ENCODE measurements at places on chromosomes 16 and 17.

DNA sequence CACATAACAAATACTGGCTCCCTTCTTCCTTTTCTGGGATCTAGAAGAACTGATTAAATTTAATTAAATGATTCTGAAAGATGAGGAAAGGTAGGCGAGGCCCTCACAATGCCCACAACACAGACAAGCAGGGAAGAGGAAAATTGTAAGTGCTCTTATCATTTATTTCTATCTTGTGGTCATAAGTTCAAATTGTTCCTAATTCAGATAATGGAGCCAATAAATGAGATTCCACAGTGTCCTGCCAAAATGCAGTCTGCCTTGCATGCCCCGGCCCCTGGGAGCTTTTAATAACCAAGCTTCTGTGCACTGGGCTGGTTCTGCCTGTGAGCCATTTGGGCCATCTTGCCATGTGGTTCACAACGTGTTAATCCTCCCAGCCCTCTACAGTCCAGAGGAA, 97.0 kb downstream of the CMC2 start:
- no peak for DNase-seq

DNA sequence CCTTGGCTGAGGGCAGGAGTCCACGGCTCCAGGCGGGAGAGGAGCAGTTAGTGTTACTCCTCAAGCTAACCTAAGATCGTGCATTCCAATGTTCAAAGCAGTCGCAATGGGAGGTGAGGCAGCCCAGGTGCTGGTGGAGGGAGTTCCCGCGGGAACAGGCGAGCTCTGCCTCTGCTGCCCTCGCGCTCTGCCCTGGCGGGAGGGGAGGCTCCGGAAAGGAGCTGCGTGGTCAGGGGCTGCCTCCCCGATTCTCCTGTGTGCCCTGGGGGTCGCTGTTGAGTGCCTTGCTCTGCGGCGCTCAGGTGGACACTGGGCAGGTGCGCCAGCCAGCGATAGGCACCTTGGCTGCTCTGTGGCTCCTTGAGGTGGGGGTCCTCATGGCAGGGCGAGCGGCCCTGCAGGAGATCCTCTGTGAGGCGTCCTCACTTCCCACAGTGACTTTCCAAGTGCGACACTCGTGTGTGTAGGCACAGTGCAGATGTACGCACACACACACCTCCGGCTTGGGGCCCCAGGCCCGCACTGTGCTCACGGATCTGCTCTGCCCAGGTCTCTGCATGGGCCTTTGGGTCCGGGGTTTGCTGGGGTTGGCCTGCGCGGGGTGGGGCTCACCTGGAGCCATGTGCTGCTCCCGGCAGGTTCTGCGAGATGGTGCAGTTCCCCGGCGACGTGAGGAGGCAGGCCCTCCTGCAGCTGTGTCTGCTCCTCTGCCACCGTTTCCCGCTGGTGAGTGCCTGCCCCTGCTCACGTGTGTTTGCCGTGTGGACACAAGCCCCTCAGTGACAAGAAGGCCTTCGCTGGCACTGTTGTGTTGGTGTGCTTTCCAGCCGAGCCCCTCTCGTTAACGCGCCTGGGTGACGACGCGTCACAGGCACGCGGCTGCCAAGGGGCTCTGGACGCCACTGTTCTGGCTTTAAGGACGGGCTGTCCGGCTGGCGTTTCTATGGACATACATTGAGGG, 97.9 kb upstream of the ZNF750 start:
- no peak for DNase-seq

DNA sequence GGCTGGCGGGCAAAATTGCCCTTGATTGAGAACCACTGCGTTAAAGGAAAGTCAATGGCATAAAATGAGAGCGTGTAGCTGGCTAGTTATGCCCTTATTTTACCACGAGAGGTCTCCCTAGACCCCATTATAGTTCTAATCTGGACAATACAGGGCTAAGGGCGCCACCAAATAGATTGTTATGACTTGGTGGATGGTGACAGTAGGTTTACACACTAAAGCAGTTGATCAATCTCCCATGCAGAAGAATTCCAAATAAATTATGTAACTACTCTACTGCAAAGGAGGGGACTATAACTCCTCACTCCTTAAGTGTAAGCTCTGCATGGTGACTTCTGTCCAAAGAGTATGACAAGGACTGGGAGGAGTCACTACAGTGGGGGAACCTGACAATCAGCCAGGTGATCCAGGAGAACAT, 20.4 kb upstream of the YPEL2 start:
- DNase-seq = peak; percentile 57

- no peak for DNase-seq
Measured at GRCh38 chr17:42680331-42680808, 1.3 kb downstream of the CCR10 start.

DNA sequence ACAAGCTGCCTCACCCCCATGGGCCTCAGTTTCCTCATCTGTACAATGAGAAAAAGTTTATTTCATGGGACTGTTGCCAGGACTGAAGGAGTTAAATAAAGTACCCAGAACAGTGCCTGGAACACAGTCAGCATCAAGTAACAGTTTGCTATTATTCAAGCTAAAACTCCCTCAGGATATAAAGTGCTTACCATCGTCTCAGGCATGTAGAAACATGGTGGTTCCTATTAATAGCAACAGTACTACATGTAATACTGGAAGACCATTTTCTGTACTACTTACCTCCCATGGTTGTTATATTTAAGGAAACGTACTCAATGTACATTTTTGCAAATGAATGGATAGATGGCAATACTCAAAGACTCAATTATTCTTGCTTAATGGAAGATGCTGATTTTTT, 93.4 kb downstream of the NCOR1 start:
- DNase-seq = no peak

DNA sequence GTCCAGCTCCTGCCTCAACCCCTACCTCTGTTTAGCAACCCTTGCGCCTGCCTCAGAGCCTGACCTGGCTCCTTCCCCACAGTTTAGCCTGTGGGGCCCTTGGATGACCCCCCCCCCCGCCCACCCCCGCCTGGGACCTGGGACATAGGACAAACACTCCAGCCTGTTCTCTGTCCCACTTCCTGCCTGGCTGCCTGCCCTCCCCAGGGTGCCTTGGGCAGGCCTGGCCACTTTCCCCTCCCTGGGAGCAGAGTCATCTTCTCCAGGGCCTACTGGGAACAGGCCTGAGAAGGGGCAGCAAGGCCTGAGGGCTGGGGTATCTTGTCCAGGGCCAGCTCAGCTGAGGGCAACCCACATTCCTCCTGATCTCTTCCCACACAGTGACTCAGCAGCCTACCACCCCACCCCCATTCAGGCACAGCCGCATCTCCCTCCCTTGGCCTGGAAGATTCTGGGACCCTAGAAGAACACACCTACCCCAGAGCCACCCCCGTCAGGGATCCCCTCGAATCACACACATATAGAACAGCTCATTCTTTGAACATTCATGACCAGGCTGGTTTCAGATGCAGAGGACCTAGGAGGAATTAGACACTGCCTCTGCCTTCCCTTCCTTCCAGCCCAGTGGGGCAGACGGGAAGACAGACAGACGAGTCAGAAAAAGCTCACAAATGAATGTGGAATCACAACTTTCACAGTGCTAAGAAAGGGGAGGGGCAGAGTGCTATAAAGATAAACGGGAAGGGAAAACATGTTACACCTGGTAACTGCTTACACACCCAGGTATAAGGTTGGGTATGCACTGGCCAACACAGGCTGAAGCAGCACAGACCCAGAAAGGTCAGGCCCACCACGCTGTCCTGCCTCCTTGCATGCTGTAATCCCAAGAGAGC, 6.0 kb downstream of the FHOD1 start:
- DNase-seq = no peak

- no peak for DNase-seq
Measured at GRCh38 chr16:65172356-65172755, 50.5 kb upstream of the CDH11 start.

GRCh38 chr17:1168533-1169220, 11.1 kb downstream of the ABR start:
- DNase-seq = no peak

- DNase-seq = no peak
Measured at GRCh38 chr17:33977729-33978514, 277.2 kb upstream of the CCL2 start.

- DNase-seq = no peak
Measured at GRCh38 chr17:46869296-46869695, 17.9 kb downstream of the WNT9B start.

GRCh38 chr17:57939797-57940196, 15.4 kb downstream of the CUEDC1 start:
- peak; percentile 84 for DNase-seq

DNA sequence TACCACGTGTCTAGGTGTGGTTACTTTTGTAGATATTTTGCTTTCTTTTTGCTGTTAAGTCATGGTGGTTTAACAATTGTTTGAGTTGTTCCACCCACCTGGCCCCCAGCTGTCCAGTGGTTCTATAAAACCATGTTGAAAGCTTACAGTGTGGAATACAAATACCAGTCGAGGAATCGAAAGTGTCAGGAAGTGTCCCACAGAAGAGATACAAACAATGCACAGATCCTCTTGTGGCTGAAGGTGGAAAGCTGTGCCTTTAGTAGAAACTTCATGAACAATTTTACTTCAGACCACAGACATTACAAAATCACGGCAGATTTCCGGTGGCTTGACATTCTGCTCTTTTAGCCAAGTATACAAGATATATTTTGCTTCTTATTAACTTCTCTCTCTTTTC, 782.4 kb upstream of the SOX9 start:
- no peak for DNase-seq

DNA sequence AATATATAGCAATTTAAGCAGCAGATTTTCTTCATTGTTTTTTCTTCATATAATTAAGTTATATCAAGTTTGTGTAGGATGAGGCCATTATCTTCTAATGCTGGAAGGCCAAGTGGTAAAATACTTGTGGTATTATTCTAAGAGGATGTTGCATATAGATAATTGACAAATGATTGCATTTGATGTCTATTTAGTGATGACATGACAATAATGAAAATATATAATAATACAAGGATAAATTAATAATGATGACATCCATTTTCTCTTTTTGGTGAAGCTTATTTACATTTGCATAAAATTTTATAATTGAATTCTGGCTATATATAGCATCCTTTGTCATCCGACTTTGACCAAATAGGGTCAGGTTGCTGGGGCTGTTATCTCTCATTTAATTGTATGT, 195.4 kb upstream of the KCNJ16 start:
- DNase-seq = no peak

DNA sequence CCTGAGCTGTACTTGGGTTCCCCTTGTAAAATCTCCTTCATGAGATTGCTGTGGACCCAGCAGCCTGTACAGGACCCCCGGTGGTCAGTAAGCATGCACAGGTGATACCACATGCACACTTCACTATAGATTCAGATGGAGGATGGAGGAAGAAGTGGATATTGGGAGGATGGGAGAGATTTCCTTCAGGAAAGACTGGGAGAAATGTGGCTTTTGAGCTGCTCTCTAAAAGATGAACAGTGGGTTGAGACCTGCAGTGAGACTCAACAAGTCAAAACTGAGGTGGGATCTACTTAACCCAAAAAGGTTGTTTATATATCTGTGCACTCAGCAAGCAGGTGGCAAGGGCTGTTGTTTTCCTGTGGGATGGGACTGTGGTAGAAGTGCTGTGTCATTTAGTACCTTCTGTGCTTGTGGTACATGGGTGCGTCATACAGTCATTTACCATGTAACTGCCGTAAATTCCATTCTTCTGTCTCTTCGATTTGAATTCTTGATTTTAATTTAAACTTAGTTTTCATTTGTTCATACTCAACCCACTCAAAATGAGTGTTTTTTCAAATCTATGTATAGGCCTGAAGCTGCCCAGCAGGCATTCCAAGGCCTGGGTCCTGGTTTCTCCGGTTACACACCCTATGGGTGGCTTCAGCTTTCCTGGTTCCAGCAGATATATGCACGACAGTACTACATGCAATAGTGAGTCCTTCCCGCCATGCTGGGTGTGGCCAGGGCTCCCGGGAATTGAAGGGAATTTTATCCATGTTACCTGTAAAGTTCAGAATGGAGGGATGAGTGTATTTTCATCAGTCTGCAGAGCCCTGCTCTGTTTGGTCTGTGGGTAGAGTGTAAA, 6.9 kb downstream of the HERPUD1 start:
- no peak for DNase-seq

DNA sequence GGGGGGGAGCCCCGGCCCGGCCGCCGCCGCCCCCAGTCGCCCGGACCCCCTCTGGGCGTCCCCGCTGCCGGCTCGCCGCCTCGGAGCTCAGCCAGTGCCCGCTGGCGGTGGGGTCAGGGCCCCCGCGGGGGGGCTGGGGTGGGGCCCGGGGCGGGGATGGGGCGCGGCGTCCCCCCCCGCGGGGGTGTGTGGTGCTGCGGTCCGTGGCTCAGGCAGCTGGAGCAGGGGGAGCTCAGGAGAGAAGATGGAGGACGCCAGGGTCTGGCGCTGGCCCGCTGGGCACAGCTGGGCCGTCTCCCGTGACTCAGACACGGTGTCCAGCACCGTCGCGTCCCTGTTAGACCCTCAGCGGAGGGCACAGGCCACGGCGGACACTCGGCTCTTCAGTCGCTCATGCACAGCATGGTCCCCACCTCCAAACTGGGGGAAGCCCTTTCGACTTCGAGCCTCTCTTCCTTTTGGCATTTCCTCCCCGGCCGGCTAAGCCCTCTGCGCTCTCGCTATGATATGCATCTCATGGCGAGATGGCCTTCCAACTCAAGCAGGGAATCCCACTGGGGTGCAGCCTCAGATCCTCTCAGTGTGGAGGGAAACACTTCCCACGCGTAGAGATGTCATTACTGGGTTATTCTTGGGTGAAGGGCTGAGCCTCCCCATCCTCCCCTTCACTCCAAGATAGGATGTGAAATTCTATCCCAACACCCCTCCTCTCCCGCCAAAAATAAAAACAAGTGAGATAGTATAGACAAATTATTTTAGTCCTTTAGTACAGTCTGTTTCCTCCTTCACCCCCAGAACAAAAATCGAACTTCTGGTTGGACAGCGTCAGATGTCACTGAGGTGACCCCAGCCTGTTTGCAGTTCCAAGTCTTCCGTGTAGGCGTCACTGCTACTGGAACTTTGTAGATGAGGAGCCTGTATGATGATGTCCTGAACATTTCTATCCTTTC, 522 bp upstream of the VEZF1 start:
- no peak for DNase-seq

DNA sequence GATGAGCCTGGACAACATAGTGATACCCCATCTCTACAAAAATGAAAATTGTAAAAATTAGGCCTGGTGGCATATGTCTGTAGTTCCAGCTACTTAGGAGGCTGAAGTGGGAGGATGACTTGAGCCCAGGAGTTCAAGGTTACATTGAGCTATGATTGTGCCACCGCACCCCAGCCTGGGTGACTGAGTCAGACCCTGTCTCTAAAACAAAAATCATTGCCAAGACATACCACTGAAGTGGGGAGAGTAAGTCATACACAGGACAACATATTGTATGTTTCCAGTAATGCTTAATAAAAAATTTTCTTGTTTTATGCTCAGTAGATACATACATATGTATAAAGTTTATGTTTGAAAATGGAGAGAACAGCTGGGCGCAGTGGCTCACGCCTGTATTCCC, 39.2 kb downstream of the NDE1 start:
- no peak for DNase-seq

DNA sequence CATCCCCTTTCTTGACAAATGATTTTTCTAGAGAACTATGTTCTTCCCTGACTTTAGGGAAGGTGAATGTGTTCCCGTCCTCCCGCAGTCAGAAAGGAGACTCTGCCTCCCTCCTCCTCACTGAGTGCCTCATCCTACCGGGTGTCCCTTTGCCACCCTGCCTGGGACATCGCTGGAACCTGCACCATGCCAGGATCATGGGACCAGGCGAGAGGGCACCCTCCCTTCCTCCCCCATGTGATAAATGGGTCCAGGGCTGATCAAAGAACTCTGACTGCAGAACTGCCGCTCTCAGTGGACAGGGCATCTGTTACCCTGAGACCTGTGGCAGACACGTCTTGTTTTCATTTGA, 7.4 kb downstream of the NAT9 start:
- no peak for DNase-seq
